ENCODE measurements at places on chromosomes 3 and 15.

DNA sequence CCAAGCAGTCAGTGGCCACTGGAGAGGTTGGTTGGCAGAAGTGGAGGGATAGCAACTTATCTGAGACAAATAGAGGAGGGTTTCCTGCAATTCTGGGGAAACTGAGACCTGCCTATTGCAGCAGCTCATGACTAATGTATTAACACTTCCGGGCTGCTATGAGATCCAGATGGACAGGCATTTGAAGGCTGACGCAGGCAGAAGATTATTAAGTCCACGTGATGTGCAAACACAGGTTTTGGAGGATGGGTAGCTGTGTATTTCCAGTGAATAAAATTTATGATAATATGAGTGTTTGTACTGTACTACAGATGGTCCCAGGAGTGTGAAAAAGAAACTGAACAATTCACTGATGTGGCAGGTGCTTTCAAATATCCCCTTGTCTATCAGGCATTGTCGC, 28.5 kb upstream of the CFAP161 start:
- DNase-seq, result no peak

DNA sequence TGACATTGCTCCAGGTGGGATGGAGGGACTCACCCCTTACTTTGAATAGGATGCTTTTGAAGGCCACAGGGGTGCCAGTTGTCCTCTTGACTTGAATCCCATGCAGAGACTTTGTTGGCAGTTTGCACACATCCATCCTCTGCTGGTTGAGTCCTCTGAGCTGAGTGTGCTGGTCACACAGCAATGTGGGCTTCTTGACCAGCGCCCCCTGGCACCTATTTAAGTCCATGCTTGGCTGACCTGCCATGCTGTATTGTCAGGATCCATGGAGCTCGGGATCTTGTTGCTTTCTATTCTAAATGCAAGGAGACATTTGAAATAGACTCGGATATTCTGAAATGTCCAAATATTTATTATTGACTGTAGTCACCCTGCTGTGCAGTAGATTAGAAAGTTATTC, 19.8 kb downstream of the RAB7A start:
- no peak for DNase-seq

DNA sequence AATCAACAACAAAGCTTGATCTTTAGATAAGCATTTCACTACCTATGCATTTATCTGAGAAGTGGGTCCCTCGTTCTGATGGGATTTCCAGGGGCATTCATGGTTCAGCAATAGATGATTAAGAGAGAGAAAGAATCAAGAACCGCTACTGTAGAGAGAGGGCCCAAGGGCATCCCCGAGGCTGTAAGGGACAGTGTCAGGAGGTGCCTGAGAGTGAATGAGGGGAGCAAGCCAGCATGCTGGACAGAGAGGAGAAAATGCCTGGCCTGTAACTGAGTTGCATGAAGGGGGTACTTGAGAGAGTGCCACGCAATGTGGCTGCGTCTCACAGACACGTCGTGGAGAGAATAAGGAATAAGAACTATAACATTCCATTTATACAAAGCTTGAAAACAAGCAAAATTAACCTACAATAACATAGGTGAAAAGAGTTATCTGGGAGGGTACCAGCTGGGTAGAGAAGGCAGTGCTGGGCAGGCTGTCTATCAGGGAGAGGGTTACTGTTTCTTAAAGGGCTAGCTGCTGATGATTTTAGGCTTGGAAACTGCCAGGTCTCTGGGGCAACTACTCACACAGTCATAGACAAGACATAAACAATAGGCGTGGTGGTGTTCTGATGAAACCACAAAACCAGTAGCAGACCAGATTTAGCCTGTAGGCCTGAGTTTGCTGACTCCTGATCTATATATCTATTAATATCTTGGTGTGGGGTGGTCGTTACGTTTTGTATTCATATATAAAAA, 374.6 kb upstream of the CFAP20DC start:
- no peak for DNase-seq

GRCh38 chr3:195466251-195466650, 23.4 kb upstream of the ACAP2 start:
- no peak for DNase-seq

- no peak for DNase-seq
Measured at GRCh38 chr15:80530737-80531365, 126.7 kb downstream of the ARNT2 start.

- DNase-seq, result no peak
Measured at GRCh38 chr3:45269952-45270351, 43.9 kb upstream of the TMEM158 start.

DNA sequence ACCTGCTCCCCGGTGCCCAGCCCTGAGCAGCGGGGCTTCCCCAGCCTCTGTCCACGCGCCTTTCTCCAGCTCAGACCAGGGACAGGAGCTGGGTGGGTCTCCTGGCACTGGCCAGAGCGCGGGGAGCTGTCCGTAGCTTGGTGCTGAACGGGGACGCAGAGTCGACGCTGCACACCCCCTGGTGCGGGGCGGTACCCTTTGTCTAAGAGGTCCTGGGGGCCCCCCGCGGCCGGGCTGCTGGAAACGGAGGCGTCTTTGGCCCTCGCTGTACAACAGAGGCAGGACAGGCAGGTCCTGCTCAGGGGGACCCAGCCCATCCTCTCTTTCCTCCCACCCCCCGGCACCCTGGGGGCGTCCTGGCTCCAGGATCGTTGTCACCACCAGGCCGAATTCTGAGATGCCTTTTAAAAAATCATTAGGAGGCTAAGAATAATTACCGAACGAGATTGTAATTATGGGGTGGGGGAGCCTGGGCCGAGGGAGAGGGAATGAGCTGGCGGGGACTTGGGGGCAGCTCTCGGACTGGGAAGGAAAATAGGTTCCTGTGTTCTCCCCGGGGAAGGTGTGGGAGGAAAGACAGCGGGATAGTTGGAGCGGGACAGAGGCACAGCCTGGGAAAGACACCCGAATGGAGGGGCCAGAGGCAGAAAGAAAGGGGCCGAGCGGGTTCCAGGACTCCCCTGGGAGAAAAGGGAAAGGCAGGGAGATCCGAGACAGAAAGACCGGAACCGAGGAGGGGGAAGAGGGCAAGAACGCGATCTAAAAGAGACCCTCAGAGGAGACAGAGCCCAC, 4.1 kb upstream of the SKOR1 start:
- no peak for DNase-seq

DNA sequence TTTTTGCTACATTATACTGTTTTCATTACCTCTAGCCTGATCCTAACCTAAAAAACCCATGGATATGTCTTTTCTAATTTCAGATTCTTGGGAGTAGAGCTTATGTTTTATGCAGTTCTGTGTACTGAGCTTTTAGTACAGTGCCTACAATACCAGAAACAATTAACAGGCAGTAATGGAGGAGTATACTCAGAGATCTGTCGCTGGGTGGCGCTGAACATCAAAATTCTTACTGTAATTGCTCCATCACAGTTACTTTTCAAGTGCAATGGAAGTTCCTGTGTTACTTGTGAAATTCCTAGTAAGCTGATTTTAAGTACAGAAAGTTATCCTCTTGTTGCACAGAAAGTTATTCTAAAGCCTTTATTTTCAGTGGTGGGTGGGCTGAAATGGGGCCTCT, 66.9 kb downstream of the RNF13 start:
- no peak for DNase-seq

Measured in stimulated activated naive CD4-positive, alpha-beta T cell treated with Interleukin-2 at 50 U/mL for 16 hours (primary cell).